ENCODE measurements at places on chromosomes 4 and X.

DNA sequence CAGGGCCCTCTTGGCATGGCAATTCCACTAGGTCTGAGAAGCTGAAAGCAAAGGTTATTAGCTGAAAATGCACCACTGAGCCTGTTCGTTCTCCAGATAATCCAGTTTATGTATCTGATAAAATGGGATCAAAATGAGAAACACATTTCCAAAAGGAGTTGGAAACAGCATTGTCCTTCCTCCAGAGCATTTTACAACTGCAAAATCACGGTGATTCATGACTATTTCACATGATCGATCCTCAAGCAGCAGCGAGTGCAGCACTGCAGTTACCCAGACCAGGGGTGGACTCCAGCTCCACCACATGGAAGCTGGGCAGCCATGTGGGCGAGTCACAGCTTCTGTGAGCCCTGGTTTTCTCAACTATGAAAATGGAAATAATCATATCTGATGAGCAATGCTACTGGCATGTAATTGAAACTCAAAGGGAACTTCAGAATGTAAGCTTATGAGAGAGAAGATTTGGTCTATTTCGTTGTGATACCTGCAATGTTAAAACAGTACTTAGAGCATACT, 78.7 kb upstream of the MSX1 start:
- peak; percentile 88 for DNase-seq

- no peak for DNase-seq
These were observed 114.8 kb upstream of the MAP9 start for GRCh38 chr4:155491336-155492120.

DNA sequence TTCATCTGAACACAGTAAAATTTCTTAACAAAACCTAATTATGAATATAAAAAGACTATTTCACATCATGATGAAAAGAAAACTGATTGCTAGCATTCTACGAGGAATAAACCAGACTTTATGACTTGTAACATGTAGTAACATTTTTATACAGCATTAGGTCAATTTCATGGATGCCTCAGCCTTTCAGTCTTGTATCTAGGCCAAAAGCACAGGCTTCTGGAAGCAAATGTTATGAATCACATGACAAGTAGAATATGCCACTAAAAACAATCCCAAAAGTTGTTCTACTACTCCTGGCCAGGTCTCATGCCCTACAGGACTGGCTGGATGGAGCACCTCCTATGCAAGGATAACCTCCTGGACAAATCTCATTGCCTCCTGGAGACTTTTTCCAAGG, 101.2 kb downstream of the ARHGAP6 start:
- DNase-seq = no peak

GRCh38 chr4:42817913-42818312, 74.6 kb upstream of the GRXCR1 start:
- DNase-seq = no peak

GRCh38 chrX:68568136-68568535, 69.3 kb downstream of the YIPF6 start:
- DNase-seq = no peak

DNA sequence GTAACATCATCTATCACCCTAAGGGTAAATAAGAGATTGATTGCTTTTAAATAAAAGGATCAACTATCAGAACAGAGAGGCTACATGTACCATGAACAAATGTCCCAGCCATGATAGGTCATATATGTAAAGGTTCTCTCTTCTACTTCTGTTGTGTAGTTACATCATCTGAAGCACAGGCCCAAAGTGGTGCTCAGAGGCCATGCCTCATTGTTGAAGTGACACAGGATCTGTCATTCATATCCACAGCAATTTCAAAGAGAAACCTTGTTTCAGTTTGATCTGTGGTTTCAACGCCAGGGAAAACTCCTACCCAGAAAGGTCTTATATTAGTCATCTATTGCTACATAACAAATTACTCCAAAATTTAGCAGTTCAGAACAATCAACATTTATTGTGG, 269.2 kb upstream of the MAOA start:
- no peak for DNase-seq

DNA sequence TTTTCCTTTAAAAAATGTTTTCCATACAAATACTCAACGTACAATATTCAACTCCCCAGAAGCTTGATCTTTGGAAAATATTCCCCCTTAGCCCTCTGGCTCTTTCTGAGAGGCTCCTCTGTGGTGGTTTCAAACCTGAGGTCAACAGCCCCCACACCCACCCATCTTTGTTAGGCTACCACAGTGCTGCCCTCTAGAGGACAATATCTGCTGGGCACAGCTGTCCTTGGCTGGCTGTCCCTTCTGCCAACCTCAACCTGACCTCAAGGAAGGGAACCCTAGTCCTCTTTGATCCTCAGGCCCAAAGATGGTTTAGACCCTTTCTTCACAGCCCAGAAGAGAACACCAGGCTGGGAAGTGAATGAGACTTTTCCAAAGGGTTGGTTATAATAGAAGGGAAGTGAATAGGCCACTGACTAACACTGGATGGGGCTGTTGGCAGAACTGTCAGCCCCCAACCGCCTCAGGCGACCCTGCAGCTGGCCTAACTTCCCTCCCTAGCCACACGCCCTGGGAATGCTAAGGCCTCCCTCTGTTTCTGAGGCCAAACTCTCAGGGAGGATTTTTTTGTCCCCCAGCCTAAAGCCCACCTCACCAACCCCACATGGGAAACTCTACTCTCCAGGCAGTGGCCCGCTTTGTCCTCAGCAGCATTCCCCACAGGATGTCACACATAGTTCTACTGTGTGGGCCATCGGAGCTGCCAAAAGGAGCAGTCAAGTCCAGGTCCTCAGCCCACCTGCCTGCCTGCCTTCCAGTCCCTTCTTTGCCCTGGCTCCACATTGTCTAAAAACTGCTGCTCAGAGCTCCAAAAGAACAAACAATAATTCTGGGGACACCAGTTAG, 34.3 kb downstream of the NYX start:
- DNase-seq = no peak

DNA sequence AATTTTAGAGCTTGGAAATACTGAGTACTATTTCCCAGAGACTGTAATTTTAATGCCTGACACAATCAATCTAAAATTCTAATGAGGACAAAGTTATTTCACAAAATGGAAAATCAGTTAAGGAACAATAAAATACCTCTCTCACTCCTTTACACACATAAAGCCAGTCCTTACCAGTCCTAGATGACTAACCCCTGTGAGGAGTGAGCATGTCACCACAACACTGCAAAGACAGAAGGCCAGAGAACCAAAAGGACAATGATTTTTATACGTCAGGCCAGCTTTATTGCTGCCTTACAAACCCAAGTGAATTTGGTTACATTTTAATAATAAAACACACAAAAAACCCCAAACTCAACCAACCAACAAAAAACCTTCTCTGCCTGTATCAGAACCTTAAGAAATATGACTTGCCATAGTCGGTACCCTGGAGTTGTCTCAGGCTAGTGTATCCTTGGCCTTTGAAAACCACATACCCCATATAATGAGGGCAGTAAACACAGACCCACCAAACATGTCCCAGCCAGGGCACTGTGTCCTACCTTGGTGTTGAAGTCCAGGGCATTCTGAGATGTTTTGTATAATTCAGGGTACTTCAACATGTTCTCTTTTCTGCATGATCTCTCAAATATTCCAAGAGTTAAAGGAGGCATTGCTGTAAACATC, 57.6 kb downstream of the SHISA3 start:
- no peak for DNase-seq

DNA sequence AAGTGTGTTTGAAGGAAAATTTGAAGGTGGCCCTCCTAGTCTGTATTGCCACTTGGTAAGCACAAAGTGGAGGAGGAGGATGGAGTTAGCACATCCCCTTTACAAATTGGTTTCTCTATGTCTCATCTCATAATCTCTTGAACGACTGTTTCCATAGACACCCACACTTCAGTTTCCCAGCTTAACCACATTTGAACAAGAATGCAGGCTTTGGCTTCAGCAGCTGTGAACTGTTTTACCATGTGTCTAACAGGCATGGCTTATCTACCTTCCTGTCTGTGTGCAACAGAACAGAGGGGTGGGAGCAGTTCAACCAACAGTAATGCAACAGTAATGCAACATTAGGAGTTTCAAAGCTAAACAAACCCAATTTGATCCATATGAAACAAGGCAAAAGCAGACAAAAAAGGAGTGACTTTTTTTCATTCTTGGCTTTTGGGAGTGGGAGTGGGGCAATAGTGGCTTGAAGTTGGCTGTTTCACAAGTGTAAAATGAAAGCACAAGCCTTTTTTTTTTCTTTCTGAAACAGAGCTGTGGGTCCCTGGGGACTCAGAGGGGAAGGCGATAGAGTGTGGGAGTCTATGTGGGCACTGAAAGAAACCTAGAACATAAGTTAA, 108.0 kb downstream of the ITM2A start:
- DNase-seq = no peak

DNA sequence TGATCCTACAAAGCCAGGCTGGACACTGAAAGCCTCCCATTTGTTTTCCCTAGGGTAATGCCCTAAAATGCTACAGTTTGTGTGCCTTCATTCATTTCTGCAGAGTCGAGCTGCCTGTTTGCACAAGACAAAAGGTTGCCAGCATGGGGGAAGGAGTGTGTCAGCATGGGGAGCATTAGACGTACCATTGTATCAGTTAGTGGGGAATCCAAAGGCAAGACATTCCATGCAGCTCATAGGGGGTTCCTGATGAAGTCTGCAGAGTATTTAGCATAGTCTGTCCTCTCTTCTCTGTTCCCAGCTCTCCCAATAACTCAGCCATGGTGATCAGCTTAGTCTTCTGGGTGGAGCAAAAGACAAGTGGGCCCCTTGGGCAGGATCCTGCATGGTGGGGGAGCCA, 276.9 kb upstream of the PCDH7 start:
- no peak for DNase-seq

GRCh38 chr4:77618383-77619241, 13.0 kb downstream of the CXCL13 start:
- peak; percentile 60 for DNase-seq

DNA sequence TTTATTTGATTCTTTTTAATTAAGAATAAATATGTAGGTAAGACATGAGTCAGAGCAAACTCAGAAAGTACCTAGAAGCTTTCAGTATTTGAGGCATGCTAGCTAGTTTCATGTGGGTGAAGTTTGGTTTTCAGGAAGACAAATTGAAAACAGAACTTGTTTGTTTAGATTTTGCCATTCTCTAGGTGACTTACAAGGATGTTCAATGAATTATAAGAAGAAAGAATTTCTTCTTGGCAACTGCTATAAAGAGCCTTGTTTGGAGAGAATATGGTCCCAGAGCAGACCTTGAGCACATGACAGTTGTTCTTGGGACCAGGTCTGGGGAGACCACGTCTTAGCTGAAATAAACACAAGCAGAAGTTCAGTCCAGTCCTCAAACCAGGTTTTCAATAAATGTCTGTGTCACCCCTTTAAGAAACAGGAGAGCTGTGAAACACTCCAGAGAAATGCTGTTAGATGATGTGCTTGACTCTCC, 38.0 kb upstream of the IL21 start:
- DNase-seq = no peak

DNA sequence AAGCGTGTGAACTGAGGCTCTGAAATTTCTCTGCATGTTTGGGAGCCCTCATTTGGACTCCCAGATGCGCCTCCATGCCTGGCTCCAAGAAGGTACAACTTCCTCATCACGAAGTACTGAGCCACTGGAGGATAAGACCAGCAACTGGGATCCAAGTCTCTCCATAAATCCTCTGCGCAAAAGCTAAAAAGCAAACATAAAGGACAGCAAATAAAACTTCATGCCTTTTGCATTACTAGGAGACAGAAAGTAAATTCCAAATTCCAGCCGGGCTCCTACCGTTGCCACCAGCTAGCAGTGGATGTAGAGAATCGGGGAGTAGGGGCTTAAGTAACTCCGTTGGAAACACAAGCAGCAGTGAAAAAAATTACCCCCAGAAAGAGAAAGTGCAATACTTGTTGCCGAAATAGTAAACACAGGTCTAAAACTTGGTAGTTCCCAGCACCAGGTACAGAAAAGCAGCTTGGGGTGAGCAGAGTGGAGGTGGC, 477.1 kb upstream of the TENM3 start:
- no peak for DNase-seq

DNA sequence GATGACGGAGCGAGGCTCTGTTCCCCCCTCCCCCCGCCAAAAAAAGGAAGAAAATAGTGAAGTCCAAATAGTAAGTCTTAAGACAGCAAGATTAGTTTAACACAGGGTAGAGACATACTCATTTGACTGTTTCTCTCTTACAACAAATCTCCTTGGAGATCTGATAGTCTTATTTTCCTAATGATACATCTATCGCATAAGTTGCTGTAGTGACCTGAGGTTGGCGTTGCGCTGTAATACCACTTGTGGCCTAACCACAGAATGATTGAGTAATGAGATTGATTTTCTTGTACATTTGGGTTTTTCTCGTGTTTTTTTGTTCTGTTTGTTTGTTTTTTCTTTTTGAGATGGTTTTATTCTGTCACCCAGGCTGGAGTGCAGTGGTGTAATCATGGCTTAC, 27.2 kb downstream of the OCIAD1 start:
- DNase-seq = peak; percentile 13

GRCh38 chr4:42417550-42417949, 20.3 kb downstream of the SHISA3 start:
- DNase-seq = no peak
